G401 (cell line): ENCODE measurements at places on chromosomes 16 and 17.

DNA sequence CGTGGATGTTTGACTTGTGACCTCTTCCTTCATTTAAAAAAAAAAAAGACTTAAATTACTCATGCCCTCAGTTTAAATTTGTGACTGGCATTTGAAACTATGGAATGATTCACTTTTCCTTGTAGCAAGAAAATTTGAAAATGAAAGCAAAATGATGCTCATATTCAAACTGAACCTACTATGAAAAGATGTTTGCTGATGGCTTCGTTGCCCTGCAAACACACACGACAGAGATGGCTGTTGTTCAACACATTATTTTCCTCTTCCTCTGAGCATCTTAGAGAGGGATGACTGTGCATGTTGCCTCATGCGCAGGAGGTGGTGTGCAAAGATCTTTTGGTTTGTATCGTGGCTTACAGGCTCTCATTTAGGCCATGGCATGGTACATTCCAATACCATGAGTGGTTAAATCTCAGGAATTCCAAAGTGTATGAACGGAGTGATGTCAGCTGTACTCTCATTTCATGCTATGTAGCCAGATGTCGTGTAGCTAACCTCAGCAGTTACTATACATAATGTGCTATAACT, 164.5 kb downstream of the PRKCA start:
- peak; percentile 53 for DNase-seq

- no peak for DNase-seq
Measured at GRCh38 chr17:75839942-75840798, 4.0 kb downstream of the UNC13D start.

- DNase-seq, result no peak
Measured at GRCh38 chr17:43396491-43397060, 2.2 kb upstream of the ARL4D start.

DNA sequence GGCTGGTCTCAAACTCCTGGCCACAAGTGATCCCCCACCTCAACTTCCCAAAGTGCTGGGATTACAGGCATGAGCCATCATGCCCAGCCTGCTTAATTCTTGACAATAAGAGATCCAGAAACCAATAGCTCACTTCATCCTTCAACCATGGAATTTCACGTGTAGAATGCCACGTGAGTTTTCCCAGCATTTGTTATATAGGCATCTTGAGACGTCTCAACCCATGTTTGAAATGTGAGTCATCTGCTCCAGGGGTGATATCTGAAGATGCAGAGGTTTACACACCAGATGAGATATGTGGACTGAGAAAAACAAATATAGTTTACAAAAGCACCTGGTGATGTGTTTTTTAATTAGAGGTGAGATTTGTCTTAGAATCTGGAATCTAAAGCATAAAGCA, 7.1 kb downstream of the TEKT3 start:
- no peak for DNase-seq

DNA sequence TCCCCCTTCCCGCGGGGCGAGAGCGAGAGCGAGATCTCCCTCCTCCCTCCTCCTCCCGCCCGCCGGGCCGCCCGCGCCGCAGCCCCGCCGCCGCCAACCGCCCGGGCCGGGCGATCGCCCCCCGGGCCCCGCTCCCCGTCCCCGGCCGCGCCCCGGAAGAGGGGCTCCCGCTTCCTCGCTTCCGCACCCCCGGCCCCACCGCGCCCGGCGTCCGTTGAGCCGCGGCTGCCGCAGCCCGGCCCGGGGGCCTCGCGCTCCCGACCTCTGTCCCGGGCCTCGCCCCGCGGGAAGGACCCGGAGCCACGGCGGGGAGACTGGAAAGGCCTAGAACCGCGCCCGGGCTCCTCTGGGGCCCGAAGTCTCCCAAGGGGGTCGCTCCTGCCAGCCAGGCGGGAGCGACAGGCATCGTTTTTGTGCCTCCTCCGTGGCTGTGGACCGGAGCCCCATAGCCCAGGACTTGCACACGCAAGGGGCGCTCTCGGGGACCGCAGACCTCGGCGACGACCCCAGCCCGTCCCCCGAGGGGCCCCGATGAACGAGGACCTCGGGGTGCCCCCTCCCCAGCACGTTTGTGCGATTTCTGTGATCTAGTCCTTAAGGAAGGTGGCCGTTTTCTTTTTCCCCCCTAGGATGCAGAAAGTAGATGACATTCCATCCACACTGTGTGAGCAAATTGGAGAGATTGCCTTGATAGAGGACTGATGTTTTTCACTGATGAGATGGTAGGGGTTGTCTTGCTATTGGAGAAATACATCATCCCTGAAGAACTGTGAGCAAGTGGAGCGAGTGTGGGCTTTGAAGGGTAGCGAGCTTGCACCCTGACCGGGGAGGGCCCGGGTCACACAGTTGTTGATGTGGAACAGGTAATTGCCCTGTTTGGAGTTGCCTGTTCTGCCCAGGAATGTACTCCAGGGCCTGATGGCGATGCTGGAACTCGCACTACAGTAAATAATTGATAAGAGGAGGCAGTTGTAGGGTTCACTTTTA, 611 bp downstream of the BANP start:
- DNase-seq, result no peak

GRCh38 chr17:3502466-3502865, 26.7 kb downstream of the ASPA start:
- DNase-seq, result peak; percentile 2
